ENCODE measurements at places on chromosomes 6 and 20.

DNA sequence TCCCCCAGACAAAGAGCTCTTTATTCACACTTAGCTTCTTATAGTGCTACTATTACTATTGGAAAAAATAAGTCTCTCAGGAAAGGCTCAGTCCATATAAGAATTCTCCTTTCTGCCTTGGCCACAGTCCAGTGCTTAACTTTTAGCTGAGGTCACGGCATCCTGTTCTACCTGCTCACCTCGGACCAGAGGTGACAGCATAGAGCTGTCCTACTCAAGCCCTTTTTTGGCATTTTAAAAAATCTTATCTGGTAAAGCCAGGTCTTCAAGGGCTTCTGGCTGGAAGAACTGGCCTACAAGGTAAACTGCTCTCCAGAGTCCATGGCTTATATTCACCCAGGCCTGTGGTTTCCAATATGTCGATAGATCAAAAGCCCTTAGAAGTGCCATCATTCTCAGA lies 109.7 kb downstream of the RCAN2 start:
- DNase-seq = no peak

- no peak for DNase-seq
These were observed 542 bp downstream of the ATP5F1E start for GRCh38 chr20:59031564-59032022.

DNA sequence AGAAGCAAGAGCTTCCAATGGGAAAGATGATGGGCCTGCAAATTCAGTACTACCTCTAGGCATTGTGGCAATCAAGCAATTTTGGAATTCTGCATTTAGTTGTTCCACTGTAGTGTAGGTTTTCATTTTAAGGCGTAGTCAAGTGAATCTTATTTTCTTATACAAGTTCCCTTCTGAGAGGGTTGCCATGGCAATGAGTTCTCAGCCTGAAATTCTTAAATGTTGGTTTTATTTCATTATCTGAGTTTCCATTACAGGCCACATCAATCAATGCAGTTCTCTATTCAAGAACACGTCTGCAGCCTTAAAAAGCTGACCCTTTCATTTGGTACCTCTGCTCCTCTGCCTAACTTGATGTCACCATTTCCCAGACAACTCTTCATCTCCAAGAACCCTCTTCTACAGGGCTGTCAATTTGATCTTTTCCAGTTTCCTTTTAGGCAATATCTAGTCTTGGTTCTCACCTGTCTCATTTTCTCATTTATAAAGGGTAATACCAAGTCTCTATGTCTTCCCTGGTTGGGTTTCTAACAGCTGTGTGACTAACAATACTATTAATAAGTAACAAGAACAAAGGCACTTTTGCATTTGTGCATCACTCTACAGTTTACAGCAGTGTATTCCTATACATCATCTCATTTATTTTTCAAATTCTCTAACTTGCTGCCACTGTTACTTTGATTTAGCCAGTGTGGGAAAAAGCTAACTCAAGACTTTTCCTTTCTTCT lies 898.2 kb upstream of the FLRT3 start:
- no peak for DNase-seq

DNA sequence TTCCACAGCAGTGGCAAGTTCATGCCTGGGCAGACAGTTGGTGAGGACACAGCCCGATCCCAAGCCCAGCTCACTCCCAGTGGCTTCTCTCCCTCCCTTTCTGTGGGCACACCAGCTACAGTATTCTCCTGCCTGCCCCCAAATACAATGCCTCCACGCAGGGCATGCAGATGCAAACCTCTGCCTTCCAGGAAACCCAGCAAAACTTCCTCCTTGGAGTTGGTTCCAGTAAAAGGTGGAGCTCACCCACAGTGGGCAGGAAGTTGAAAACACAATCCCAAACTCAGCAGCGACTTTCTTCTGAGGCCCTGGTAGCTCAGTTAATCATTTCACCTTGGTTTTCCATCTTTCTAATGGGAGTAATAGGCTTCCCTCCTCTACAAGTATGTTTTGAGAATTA lies 93.7 kb downstream of the LY86 start:
- no peak for DNase-seq

DNA sequence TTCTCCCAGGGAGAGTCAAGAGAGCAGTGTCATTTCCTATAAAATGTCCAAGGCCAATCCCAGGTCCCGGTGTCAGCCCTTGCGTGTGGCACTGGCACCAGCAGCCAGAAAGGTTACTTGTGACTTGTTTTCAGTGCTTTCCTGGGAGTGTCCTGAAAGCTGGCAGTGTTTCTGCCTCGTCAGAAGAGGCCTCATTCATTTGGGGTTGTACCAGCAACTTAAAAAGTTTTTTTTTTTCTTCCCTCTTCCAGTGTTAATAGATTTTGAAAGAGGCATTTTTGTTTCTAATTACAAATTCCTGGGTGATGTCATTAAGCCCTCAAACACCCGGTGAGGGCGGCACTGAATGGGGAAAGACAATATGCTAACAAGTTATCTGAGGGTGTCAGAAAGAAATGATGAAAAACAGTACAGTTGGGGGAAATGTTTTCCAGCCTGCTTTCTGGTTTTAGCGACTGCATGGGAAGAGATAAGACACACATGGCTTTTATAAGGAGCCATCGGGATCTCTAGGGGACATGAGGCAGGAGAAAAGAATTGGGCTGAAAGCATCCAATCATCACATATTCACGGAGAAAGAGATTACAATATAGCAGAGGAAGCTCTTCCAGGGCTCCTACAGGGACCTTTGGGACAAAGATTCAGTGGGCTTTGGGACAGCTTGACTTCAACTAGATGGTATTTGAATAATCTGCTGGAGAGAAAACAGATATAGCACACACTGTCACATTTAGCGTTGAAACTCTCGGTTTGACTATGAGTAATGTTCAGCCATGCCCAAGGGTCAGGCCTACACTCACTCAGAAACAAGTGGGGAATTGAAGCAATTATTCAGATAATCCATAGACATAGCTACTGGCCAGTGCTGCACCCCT lies 153.0 kb downstream of the BCAS1 start:
- no peak for DNase-seq

GRCh38 chr6:161630674-161631073 lies 356.8 kb upstream of the AGPAT4 start:
- no peak for DNase-seq

- no peak for DNase-seq
These were observed 123.8 kb downstream of the BMP7 start for GRCh38 chr20:57142667-57143066.

DNA sequence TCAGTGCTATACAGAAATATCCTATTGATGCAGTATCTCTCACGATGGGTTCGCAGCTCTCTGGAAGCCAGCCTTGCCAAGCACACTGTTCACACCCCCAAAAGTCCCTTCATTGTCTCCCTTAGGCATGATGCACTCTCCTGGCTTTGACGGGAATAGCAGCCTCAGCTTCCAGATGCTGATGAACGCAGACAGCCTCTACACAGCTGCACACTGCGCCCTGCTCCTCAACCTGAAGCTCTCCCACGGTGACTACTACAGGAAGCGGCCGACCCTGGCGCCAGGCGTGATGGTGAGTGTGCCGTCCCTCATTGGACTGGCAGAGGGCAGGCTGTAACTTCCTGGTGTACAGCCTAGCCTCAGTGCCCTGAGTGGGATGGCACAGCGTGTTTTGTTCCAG lies 60.0 kb upstream of the PBOV1 start:
- DNase-seq = no peak

DNA sequence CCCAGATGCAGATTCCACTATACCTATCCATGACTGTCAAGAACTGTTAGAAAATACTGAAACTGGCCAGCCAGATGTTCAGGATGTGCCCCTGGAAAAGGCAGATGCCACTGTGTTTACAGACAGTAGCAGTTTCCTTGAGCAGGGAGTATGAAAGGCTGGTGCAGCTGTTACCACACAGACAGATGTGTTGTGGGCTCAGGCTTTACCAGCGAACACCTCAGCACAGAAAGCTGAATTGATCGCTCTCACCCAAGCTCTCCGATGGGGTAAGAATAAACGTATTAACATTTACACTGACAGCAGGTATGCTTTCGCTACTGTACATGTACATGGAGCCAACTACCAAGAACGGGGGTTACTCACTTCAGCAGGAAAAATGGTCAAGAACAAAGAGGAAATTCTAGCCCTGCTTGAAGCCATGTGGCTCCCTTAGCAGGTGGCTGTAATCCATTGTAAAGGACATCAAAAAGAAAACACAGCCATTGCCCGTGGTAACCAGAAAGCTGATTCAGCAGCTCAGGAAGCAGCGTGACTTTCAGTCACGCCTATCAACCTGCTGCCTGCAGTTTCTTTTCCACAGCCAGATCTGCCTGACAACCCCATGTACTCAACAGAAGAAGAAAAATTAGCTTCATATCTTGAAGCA lies 459.7 kb upstream of the HTR1E start:
- no peak for DNase-seq

DNA sequence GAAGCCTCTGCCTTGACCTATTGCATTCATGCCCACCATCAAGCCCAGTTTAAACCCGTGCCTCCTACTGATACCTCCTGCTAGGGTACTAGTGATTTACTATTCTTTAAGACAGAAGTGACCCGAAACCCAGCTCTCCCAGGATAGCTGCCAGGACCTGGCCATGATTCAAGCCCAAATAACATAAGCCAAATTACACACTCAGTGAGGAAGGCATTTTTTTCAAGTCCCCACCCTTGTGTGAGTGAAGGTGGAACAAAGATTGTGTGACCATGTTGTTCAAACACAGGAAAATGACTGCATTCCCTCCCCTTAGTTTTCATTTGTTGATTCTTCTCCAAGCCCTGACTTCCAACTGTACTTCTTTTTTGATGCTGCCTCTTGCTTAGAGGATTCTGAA lies 3.7 kb upstream of the KAT14 start:
- no peak for DNase-seq

DNA sequence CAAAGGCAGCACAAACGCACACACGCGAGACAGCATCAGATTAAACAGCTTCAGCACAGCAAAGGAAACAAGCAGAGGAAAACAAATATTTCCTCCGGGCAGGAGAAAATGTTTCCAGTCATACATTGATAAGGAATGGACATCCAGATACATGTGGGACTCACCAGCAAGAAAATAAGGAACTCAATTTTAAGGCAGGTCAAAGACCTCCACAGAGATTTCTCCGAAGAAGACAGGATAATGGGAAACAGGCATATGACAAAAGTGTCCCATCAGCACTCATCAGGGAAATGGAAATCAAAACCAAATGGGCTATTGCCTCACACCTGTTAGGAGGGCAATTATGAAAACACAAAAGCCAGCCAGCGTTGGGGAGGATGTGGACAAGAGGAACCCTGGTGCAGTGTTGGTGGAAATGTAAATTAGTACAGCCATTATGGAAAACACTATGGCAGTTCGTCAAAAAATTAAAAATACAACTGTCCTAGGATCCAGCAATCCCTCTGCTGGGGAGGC lies 9.7 kb upstream of the SLCO4A1 start:
- DNase-seq = no peak

GRCh38 chr20:17364681-17365080 lies 137.8 kb downstream of the PCSK2 start:
- DNase-seq = no peak

GRCh38 chr6:135871878-135872277 lies 20.4 kb downstream of the PDE7B start:
- no peak for DNase-seq

DNA sequence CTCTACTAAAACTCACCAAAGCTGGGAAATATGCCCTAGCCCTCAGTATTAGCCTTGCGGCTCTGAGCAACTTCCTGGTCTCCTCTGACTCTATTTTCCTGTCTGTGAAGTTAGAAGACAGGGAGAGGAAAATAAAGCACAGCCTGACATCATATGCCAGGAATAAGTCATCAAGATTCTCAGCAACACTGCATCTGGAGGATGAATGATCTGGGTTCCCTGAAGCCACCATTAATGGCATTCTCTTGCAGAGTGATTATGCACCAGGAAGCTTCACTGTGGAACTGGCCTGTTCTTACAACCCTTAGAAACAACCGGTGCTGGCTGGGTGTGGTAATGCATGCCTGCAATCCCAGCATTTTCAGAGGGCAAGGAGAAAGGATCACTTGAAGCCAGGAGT lies 12.4 kb downstream of the ADGRF5 start:
- DNase-seq = no peak

DNA sequence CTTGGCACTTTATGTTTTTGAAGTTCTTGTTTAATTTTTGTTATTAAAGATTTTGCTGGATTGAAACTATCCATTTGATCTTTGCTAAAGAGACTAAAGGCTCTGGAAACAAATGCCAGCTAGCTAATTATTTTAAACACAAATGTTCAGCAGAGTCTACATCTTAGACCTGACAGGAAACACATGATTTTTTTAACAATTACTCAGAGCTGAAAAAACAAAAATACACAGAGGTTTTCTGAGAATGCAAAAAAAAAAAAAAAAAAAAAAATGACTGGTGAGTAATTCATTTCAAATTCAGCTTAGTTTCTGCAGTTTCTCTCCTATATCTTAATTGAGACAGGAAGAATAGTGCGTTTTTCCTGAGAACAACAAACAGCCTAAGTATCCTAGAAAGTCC lies 448.0 kb downstream of the TENT5A start:
- DNase-seq = no peak

DNA sequence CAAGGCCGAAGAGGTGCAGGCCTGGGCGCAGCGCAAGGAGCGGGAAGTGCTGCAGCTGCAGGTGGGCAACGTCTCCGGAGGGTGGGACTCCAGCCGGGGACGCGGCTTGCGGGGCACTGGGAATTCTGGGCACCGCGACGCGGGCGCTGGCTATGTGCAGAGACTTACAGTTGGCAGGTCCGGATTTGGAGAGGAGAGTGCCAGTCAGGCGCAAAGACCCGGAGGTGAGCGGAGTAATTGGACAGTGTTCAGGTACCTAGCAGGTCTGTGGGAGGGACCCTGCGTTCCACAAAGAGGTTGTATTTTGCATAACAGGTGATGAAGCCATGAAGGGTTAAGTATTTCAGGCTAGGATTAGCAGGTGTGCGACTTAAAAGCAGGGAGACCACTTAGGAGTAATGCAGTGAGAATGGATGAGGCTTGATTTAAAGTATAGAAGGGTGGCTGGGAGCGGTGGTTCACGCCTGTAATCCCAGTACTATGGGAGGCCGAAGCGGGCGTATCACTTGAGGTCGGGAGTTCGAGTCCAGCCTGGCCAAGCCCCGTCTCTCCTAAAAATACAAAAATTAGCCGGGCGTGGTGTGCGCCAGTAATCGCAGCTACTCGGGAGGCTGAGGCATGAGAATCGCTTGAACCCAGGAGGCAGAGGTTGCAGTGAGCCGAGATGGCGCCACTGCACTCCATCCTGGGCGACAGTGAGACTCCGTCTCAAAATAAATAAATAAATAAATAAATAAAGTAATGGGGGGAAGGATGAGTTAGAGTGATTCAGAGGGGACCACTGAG lies 1.0 kb downstream of the MRPS26 start:
- no peak for DNase-seq

DNA sequence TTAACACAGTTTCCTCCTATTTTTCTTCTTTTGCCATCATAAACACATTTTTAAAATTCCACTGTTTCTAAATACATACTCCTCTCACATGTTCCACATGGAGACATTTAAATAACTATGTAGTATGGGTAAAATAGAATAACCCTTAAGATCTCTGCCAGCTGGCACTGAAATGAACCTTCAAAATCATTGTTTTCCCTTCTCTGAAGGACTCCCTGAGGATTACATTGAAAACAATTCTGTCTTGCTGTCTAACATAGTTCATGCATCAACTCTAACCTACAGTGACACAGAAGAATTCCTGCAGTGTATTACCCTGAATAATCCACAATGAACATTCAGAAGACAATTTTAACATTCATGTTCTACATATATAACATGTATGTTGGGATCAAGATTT lies 1361.8 kb upstream of the CITED2 start:
- DNase-seq = no peak

GRCh38 chr20:17619351-17620093 lies 49.6 kb downstream of the DSTN start:
- no peak for DNase-seq

GRCh38 chr6:50925981-50926380 lies 107.3 kb downstream of the TFAP2B start:
- no peak for DNase-seq
